Amniotic stem cell (primary cell): ENCODE measurements at places on chromosomes 6 and 20.

DNA sequence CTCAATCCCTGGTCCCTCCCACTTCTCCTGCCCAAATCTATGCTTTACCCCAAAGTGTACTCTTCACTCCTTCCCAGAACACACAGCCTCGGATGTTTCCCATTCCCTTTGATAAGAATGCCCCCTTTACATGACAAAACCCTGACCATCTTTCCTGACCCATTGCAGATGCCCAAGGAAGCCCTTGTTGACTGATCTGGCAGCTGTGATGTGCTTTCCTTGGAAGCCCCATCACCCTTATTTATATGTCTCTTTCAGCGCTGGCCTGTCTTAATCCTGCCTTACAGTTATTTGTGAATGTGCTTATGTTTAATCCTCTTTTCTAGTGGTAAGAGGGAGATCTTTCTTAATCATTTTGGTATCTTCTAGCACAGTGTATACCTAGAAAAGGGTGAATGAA is 523.1 kb downstream of the CD83 start:
- no peak for DNase-seq

GRCh38 chr20:25859649-25860530 is 163.2 kb upstream of the ZNF337 start:
- no peak for DNase-seq

DNA sequence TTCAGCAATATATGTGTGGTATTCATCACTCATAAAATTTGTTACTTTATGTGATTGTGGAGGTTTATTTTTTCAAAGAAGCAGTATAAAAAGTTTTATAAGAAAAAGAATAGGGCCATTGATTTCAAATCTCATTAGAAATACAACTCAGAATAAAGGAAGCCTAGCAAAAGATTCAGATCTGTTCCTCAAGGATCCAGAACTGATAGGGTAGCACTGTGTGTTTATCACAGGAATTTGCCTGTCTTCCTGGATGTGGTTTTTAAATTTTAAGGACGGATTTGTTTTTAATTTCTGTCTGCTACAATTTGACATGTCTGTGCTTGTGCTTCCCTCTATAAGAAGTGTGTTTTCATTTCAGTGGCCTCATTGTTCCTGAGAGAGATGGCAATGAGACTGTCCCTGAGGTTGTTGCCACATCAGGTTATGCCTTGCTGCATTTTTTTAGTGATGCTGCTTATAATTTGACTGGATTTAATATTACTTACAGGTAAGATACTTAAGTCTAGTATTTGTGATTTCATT is 74.6 kb downstream of the ATRN start:
- no peak for DNase-seq

DNA sequence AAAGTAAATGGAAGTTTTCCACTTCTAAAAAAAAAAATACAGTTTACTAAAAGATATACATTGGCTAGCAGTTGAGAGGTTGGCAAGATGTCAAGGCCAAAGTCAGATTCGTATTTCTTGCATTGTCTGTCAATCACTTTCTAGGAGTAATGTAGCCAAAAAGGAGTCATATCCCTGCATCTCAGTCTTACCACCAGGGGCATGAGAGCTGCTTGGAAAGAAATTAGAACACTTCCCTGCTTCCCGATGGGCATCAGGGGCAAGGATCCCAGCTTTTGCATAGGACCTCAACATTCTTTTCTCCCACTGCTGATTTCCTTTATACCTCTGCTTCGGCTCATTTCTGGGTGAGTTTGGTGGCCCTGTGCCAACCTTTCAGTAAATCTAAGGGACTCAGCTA is 581.0 kb upstream of the MAP3K7 start:
- DNase-seq, result no peak

DNA sequence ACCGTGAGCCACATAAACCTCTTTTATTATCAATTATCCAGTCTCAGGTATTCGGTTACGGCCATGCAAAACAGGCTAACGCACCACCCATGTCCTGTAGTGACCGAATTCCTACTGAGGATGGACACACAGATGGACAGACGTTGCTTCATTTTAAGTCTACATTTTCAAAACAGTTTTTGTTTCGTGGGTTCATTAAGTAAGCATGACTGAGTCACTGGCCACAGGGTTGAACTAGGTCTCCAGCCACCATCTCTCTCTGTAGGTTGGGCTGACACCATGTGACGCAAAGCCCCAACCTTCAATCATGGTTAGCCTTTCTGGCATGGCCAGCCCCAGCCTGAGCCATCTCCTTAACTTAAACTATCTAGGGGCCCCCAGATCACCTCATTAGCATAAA is 110.0 kb upstream of the SLC22A23 start:
- DNase-seq, result no peak

GRCh38 chr6:130050230-130050629 is 31.8 kb downstream of the L3MBTL3 start:
- DNase-seq, result peak; percentile 54

DNA sequence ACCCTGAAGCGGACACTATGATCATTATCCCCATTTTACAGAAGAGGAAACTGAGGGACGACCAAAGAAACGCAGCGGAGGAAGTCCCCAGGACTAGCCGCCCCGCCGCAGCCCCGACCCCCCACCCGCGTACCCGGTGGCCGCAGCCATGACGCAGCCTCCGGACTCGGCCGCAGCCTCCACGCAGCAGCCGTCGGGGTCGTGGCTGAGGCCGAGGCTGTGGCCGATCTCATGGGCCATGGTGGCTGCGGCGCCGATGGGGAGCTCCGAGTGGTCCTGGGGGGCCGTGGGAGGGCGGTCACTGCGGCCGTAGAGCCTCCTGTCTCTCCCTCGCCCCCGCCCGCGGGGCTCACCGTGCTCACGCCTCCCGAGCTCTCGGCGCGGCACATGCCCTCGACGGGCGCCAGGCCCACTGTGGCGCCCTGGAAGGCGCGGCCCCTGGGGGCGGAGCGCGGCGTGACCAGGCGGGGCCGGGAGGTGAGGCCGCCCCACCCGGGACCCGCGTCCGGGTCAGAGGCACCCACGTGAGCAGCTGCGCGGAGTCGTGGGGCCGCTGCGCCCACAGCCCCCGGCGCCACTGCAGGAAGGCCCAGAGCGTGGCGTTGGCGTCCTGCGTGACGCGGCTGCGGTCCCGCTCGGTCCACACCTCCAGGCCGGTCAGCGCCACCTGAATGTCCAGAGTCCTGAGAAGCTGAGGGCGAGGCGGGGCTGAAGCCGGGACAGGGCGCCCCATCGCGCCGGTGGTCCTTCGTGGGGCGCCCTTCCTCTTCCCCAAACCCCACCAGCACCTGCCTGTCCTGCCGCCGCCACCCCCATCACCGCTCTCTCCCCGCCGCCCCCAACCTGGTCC is 8.4 kb downstream of the ADAM33 start:
- DNase-seq, result no peak

DNA sequence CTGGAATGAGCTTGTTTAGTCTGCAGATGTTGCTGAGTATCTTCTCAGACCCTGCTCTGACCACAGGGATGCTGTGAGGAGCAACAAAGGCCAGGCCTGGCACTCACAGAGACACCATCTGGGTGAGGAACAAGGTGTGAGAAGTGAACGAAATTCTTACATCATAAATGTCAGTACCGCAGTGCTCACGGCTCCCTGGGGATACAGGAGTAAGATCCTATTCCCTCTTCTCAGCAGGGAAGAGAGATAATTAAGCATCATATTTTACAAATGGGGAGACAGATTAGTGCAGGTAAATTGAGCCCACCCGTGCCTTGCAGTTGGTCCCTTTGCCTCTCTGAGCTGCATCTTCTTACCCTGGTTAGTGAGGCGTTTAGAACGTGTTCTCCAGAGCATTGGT is 106.2 kb downstream of the DTD1 start:
- no peak for DNase-seq

- no peak for DNase-seq
Observed at GRCh38 chr6:163408352-163408991, 6.0 kb upstream of the QKI start.

GRCh38 chr20:39631557-39631956 is 669.4 kb downstream of the DHX35 start:
- no peak for DNase-seq

DNA sequence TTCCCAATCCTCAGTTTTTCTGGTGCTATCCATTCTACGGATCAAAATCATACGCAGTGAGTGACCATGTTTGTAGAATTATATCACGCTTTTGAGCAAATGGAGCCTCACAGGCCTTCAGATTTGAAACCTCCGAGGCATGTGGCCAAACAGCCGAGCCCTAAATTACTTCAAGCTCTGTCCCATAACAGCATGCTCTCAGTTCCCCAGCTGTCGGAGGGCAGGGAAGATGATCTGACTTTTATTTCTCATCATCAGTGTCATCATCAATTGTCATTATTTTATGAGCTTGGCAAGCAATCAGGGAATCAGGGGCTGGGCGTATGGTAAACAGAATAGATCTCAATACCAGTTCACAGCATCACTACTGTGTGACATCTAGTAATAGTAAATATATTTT is 73.2 kb downstream of the PSMG4 start:
- DNase-seq, result no peak

- DNase-seq, result no peak
Observed at GRCh38 chr6:123768921-123769320, 34.7 kb upstream of the NKAIN2 start.

GRCh38 chr6:131225127-131225526 is 89.9 kb downstream of the AKAP7 start:
- DNase-seq, result no peak

DNA sequence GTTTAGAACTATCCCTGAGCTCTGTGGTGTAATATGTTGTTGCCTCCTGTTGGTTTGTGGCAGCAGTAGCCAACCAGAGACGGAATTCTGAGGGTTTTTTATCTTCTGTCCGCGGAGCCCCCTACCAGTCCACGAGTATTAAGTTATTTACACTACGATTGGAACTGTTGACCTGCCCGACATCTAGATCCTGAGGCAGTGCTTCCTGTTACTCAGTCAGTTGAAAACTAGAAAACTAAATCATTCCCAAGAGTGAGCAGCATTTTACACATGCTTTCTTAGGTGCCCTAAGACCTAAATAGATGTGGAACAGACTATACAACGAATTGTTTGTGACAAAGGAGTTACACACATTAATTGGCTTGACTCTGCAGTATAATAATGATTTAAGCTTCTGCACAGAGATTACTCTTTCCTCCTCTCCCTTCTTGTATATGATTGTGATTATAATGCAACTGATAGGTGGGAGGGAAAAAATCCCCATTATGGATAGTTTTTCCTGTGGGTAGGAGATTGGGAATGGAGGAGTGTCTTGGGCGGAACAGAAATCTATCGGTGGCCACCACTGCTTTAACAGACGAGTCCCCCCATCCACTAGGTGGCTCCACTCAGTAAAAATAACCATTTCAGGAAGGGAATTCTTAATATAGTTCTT is 1.7 kb downstream of the LOC128125822 start:
- no peak for DNase-seq

GRCh38 chr6:56848105-56848504 is 106.8 kb upstream of the BEND6 start:
- no peak for DNase-seq

- DNase-seq, result no peak
Observed at GRCh38 chr6:20688710-20689500, 154.6 kb downstream of the CDKAL1 start.
